ENCODE measurements at places on chromosomes 7 and 10. TPM values are rescaled to one million over a fixed set of nuclear protein-coding genes. Genes with fewer than 3 reads are reported as not detected.

The AOAH gene
- 3.3 TPM for total RNA-seq

The VIPR2 gene
- total RNA-seq: 0.28 TPM

The TBX20 gene
- 1.5 TPM for total RNA-seq

The HK1 gene
- 6.8 TPM for total RNA-seq

The BAZ1B gene
- 21.5 TPM for total RNA-seq

DNA sequence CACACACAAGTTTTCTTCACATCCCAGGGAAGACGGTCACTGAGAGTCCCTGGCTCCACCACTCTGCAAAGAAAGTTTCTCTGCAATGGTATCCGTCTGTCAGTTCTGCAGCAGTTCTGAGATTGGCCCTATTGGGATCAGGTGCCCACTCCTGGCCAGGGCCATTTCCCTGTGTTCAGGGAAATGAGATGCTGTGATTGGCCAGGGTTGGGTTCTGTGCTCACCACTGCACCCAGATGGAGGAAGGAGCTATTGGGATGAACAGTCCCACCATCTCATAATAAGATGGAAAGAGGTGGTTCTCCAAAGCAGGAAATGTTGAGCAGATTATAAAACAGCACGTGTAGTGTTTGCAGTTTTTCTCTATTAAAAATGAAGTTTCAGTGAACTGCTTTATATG lies 13.3 kb upstream of the PIP4K2A start:
- DNase-seq: no peak

GRCh38 chr7:50504646-50505546 lies 54.7 kb upstream of the FIGNL1 start:
- no peak for DNase-seq

DNA sequence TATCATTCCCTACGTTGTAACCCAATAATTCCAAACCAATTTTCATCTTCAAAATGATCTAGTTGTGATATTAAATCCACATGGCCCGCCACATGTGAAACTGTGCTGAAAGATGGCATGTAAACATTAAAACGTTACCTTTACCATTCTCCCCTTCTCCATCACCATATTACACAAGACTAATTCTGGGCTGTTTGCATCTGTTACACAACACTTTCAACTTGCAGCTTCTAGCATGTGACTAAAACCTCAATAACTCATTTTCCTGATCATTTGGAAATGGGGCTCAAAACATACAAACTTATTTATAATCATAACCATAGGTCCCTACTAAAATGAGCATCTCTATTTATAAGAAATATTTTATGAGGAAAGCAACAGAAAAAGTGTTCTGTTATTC lies 4.7 kb downstream of the MTERF1 start:
- DNase-seq: no peak

DNA sequence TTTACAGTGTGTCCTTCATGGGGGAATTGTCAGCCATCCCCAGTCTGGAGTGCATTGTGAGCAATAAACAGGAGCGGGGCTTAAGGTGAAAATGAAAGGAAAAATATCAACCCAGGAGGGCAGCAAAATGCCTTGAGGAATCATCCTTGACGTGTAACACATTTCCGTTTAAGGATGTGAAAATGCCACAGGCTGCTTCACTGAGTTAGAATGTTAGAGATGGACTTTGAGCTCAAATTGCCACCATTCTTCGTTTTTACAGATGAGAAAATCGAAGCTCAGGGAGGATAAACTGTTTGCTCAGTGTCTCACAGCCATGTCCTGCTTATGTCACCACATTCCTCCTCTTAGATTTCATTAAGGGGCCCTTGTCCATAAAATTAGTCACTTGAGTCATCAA lies 23.1 kb downstream of the SORCS3 start:
- no peak for DNase-seq

- DNase-seq: no peak
Observed at GRCh38 chr7:139821349-139822105, 7.5 kb upstream of the TBXAS1 start.

GRCh38 chr10:14742815-14743214 lies 31.9 kb downstream of the FAM107B start:
- DNase-seq: no peak

GRCh38 chr7:134415700-134416099 lies 43.2 kb downstream of the AKR1B1 start:
- DNase-seq: no peak

DNA sequence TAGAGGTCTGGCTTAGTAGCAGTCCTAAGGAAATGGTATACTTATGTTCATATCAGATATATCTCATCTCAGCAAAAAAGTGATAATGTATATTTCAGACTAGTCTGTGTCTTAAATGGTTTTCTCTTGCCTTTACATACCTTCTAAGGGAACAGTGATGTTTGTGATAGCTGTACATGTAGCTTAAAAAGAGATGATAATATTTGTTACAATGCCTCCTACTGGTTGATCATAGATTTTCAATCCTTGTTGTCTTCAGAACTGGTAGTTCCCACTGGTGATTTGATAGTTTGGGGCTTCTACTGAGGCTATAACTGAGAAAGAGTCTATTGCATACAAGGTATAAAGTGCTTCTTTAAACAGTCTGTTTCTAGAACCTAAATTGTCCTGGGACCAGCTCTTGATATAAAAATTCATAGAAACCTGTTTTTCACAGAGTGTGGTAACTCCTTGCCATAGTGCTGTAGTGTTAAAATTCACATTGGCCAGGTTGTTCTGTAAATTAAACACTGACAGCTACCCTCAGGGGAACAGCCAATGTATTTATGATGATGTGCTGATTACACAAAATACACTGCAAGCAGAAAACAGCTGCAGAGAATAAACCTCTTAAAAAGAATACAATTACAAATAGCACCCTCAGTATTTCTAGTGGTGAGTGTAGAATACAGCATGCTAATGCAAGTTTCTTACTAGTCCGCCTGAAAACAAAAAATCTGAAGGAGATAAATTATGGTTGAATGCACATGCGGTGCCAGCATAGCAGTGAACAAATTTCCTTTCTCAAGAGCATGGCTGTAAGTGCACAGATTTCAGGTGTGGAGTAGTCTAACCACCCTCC lies 90.3 kb downstream of the BTRC start:
- no peak for DNase-seq

GRCh38 chr10:129760003-129760315 lies 204.1 kb downstream of the EBF3 start:
- peak; percentile 57 for DNase-seq

Measured in left lobe of liver (tissue), 2 donors.